ENCODE measurements at places on chromosomes 4 and X. TPM values are rescaled to one million over a fixed set of nuclear protein-coding genes. Genes with fewer than 3 reads are reported as not detected.

- no peak for DNase-seq
These were observed 972.0 kb upstream of the TENM3 start for GRCh38 chr4:181271116-181271640.

- no peak for DNase-seq
These were observed 177.8 kb upstream of the HAND2 start for GRCh38 chr4:173707658-173708419.

DNA sequence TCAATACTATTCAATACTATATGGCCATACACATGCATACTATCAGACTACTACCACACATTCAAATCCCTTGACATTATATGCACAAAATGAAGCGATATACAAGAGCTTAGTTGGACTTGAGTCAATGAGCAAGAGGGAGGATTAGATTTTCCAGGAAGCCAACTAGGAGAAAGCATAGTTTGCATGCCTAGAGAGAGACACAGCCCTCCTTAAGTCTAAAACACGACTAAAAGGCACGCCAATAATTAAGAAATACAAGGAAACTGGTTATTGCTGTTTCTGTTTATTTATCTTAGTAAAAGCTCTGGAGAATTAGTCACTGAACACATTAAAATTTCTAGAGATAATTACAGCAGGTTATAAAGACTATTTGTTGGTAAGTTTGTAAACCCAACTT, 21.8 kb downstream of the MBNL3 start:
- DNase-seq = no peak

GRCh38 chr4:10008609-10009005, 12.7 kb downstream of the SLC2A9 start:
- no peak for DNase-seq

DNA sequence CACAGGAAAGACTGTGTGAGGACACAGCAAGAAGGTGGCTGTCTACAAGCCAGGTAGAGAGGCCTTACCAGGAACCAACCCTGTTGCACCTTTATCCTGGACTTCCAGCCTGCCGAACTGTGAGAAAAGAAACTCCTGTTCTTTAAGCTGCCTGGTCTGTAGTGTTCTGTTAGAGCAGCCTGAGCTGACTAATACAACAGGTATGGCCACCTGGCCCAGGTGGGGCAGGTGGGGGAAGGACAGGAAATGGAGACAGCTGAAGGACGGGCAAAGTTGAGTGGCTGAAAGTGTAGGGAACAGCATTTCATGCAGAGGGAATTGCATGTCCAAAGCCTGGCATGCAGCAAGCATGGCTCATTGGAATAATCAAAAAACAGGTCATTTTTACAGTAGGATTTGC, 35.1 kb downstream of the CYTL1 start:
- DNase-seq = no peak

The SPATA18 gene
- 1.4 TPM for total RNA-seq

The RBM46 gene
- total RNA-seq = 1.9 TPM
